ENCODE measurements at places on chromosomes 3 and 15.

- DNase-seq, result no peak
Measured at GRCh38 chr15:65971741-65971995, 102.4 kb downstream of the RAB11A start.

- no peak for DNase-seq
Measured at GRCh38 chr3:189058071-189058470, 113.7 kb upstream of the TPRG1 start.

GRCh38 chr15:90810354-90810753 lies 58.0 kb upstream of the FURIN start:
- DNase-seq, result no peak

DNA sequence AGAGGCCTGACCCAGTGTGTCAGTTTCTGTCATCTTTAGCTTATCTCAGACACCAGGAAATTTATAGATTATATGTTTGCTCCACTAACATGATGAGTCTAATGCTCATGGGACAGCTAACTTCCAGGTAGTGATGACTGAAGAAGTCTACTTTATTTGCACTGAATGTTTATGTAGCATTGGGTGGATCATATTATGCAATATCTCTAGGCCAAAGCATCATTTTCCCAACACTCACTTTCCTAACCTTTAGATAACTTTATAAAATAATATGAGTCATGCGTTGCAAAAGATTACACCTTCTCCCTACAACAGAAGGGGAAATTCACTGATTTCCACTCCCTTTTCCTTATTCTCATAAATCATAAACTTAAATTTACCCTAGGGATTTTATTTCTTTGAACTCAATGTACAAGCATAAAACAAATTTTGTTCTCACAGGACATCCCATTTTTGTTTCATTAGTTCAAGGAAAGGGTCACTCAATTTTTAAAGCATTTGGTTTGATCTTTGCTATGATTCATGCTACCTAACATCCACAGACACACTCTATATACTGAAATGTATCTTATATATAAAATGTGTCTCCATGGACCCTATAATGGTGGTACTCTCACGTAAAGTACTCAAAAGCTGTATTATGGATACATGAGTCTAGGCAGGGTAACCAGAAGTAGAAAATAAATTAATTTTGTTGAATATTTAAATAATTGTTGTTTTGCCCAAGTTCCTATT lies 225.2 kb downstream of the WDR72 start:
- no peak for DNase-seq

GRCh38 chr3:179081885-179082284 lies 10.3 kb upstream of the ZMAT3 start:
- DNase-seq, result no peak

DNA sequence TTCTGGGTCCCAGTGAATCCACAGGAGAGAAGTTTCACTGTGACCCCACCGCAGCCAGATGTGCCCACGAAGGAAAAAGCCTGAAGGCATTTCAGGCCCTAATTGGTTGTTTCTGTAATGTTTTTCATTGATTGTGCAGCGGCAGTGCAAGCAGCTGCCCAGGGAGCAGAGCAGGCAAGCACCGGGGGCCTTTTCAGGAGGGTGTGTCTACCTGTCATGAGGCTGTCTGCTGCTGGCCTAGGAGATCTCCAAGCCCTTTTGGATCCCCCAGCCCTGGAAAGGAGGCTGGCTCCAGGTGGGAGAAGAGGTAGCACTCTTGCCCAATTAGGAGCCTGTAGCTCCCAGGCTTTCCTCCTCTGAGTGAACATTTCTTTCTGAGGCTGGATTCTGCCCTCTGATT lies 108.8 kb downstream of the EPHB1 start:
- DNase-seq, result no peak

- DNase-seq, result no peak
Measured at GRCh38 chr15:77032647-77033416, 37.9 kb downstream of the PSTPIP1 start.

DNA sequence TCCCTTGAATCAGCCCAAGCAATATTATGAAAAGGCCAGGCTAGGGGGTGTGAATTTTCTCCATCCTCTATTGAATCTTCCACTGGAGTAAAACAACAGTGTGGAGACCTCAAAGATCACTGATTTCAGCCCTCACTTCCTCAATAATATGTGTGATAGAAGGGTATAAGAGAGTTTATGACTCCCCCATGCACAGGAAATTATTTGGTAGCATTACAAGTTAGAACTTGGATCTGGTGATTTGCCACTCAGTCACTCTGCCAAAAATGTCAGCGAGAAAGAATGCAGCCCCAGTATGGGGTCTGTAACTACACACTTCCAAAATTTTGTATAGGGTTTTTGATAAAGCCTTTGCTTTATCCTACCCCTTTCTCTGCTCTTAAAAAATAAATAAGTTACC lies 81.0 kb upstream of the KCNMB2 start:
- no peak for DNase-seq

DNA sequence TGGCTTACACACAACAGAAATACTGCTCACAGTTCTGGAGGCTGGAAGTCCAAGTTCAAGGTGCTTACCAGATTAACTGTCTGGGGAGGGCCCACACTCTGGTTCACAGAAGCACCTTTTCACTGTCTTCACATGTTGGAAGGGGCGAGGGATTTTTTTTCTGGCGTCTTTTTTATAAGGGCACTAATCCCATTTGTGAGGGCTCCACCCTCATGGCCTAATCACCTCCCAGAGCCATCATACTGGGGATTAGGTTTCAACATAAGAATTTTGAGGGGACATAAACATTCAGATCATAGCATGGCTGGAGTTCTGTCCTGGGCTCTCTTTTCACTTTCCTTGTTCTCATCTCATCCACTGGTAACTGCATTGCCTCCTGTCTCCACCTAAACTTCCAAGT lies 63.5 kb downstream of the IGF1R start:
- DNase-seq, result no peak

GRCh38 chr15:101348015-101348414 lies 53.0 kb upstream of the SNRPA1 start:
- no peak for DNase-seq

- no peak for DNase-seq
Measured at GRCh38 chr15:45401665-45402161, 23.4 kb upstream of the GATM start.

- DNase-seq, result no peak
Measured at GRCh38 chr3:36786921-36787890, 22.9 kb upstream of the DCLK3 start.

- DNase-seq, result no peak
Measured at GRCh38 chr15:36886191-36886590, 214.2 kb downstream of the MEIS2 start.

DNA sequence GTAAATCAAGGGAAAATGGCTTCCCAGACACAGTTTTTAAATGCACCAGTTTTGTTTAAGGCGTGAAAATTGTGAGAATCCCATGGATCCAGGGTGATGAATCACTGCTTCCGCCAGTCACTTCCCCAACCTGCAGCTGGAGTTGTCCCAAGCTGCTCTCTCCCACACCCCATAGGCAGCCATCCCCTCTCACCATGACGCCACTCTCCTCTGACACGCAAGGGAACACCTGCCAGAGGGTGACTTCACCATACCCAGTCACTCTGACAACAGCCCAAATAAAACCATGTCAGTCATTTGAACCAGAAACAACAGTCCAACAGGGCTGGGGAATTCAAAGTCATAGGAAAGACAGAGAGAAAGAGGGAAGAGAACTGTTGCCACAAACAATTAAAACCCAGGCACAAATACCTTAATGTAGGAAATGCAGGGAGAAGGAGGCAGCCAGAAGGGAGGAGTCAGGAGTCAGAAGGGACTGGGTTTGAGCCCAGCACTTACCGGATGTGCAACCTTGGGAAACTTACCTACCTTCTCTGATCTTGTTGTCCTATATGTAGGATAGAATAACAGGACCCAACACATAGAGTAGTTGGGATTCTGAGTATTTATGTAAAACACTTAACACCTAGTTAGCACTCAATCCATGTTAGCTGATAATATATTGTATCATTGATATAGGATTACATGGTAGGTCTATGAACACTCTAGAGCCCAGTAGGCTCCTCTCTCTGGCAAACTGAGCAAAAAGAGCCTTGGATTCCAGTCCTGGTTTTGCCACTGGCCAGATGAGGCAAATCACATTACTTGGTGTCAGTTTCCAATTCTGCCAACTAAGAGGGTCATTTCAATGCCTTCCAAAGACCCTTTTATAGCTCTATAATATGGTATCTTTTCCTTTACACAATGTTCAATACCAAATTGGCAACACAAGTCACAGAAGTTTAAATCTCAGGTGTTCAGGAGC lies 326.3 kb upstream of the ICE2 start:
- DNase-seq, result no peak

All from EL (cell line).